Airway epithelial cell (primary cell): ENCODE measurements at places on chromosomes 1 and 21. TPM values are rescaled to one million over a fixed set of nuclear protein-coding genes. Genes with fewer than 3 reads are reported as not detected.

The CD5L gene
- not detected in 2 replicates for total RNA-seq

The LCE1F gene
- total RNA-seq = not detected in 2 replicates

The ASTN1 gene
- not detected in 2 replicates for total RNA-seq

The KIF26B gene
- total RNA-seq = 0.88 and 0.99 TPM in 2 replicates

The VHLL gene
- not detected in 2 replicates for total RNA-seq

The SHE gene
- total RNA-seq = not detected in 2 replicates

The CELF3 gene
- total RNA-seq = not detected in 2 replicates

The DISC1 gene
- total RNA-seq = 0.99 and 2.8 TPM in 2 replicates

The TFF3 gene
- total RNA-seq = 1.3 and 9.6 TPM in 2 replicates

The OR2T2 gene
- total RNA-seq = not detected in 2 replicates
